ENCODE measurements at places on chromosomes 11 and 22. TPM values are rescaled to one million over a fixed set of nuclear protein-coding genes. Genes with fewer than 3 reads are reported as not detected.

CDKN1C gene
- polyA plus RNA-seq: 27.5 TPM

CDK2AP2 gene
- 52.2 TPM for polyA plus RNA-seq

DRICH1 gene
- 0.57 TPM for polyA plus RNA-seq

OSBP gene
- polyA plus RNA-seq: 13.6 TPM

B3GAT1 gene
- 0.10 TPM for polyA plus RNA-seq

SYT7 gene
- polyA plus RNA-seq: 2.2 TPM

UFD1 gene
- polyA plus RNA-seq: 78.3 TPM

GPHA2 gene
- polyA plus RNA-seq: not detected

ACCS gene
- polyA plus RNA-seq: 28.7 TPM

IL17REL gene
- polyA plus RNA-seq: not detected

DAGLA gene
- 5.0 TPM for polyA plus RNA-seq

EIF4ENIF1 gene
- 7.8 TPM for polyA plus RNA-seq

IGLL5 gene
- 1.3 TPM for polyA plus RNA-seq

OMP gene
- 0.33 TPM for polyA plus RNA-seq

ESAM gene
- polyA plus RNA-seq: 34.1 TPM

ZNF215 gene
- polyA plus RNA-seq: 0.77 TPM

OR8D4 gene
- polyA plus RNA-seq: not detected

OR4C46 gene
- polyA plus RNA-seq: not detected

SCO2 gene
- polyA plus RNA-seq: 3.2 TPM

MAPK12 gene
- 3.4 TPM for polyA plus RNA-seq

TIMM10 gene
- 61.6 TPM for polyA plus RNA-seq

NRXN2 gene
- 0.44 TPM for polyA plus RNA-seq

SERPIND1 gene
- 0.20 TPM for polyA plus RNA-seq

PANX3 gene
- polyA plus RNA-seq: not detected

KLHL35 gene
- polyA plus RNA-seq: 0.24 TPM

CTSW gene
- polyA plus RNA-seq: 1.3 TPM

MUC2 gene
- polyA plus RNA-seq: 0.04 TPM

GGT5 gene
- polyA plus RNA-seq: 7.1 TPM

NPTXR gene
- 0.73 TPM for polyA plus RNA-seq

TYR gene
- not detected for polyA plus RNA-seq

OR51B2 gene
- not detected for polyA plus RNA-seq

OR52A1 gene
- not detected for polyA plus RNA-seq

OR56A1 gene
- polyA plus RNA-seq: not detected

PHRF1 gene
- polyA plus RNA-seq: 28.4 TPM

SMDT1 gene
- polyA plus RNA-seq: 116 TPM

PHF5A gene
- polyA plus RNA-seq: 61.8 TPM

FGF19 gene
- polyA plus RNA-seq: not detected

PRSS23 gene
- 5.3 TPM for polyA plus RNA-seq

CBX7 gene
- 12.2 TPM for polyA plus RNA-seq

SLC22A8 gene
- not detected for polyA plus RNA-seq

GSTP1 gene
- polyA plus RNA-seq: 3,504 TPM

HBG1 gene
- polyA plus RNA-seq: not detected

NFAM1 gene
- polyA plus RNA-seq: 0.28 TPM

MPZL3 gene
- polyA plus RNA-seq: 18.8 TPM

PLA2G3 gene
- polyA plus RNA-seq: 13.1 TPM

GAL3ST3 gene
- polyA plus RNA-seq: 0.01 TPM

APOBEC3F gene
- 5.2 TPM for polyA plus RNA-seq

NXPE2 gene
- polyA plus RNA-seq: not detected

MN1 gene
- polyA plus RNA-seq: 0.94 TPM

PDE2A gene
- 7.6 TPM for polyA plus RNA-seq

ISX gene
- not detected for polyA plus RNA-seq

RIMBP3C gene
- 0.01 TPM for polyA plus RNA-seq

NF2 gene
- polyA plus RNA-seq: 8.3 TPM

RFPL2 gene
- not detected for polyA plus RNA-seq

SLC5A12 gene
- polyA plus RNA-seq: not detected

TTC28 gene
- polyA plus RNA-seq: 1.4 TPM

Data from esophagus (tissue), 2 donors.